ENCODE measurements at places on chromosomes 12 and 14. TPM values are rescaled to one million over a fixed set of nuclear protein-coding genes. Genes with fewer than 3 reads are reported as not detected.

DNA sequence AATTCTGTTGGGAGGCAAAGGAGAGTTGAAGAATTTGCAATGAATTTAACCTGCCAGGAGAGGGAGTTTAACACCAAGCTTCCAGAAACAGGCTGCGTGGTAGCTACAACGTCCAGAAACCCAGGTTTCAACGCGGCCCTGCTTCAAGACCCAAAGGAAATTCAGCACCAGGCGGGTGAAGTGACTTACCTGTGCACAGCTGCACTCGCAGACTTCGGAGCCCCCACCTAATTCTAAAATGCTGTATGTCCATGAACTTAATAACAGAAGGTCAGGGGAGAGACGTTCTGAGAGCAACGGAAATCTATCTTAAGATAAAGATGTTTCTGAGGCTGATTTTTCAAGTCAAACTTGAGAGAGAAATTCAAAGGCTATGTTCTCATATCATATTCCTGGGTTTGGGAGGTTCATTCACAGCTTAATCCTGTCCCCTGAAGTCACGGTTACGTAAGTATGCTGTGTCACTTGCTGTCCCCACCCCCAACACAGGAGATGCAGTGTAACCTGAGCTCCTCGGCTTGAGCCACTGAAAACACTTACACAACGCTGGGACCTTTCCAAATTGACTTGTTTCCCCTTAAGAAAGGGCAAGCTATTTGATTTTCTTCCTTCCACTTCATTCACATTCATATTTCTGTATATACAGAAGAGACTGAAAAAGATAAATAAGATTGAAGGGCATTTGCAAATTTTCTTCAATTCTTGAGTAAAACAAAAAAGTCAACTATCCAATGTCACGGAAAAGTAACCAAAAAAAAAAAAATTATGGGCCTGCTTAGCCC lies 22.7 kb downstream of the CLIP1 start:
- DNase-seq, result peak; percentile 94

DNA sequence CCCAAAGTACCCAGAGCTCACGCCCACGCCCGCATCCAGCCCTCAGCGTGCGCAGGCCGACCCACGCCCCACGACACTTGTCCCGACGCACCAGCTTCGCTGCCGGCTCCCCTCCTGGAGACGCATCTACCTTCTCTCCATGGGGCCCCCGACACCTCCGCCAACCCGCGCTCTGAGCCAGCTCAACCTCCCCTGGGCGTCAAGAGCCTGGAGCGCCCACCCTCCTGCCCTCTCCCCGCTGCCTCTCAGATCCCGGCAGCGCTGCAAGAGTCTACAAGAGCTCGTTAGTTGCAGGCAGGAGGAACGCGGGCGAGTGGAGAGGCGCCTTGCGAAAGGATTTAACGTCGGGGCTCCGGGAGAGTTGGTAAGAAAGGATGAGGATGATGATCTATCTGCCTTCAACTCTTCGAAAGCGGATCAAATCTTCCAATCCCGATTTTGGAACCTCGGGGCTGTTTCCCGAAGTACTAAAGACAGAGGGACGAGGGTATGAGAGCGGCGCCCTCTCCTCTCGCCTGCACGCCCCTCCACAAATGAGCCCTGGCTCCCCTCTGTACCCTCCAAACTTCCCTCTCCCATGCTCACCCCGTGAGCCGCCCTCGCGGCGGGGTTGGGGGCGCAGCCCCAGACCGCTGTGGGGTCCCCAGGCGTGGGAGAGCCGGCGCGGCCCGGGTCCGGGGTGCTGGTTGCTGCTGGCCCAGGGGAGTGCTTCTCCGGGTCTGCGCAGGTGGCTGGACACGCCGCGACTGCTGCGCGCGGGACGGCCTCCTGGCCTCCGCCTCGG lies 979 bp downstream of the LTBP2 start:
- no peak for DNase-seq

DNA sequence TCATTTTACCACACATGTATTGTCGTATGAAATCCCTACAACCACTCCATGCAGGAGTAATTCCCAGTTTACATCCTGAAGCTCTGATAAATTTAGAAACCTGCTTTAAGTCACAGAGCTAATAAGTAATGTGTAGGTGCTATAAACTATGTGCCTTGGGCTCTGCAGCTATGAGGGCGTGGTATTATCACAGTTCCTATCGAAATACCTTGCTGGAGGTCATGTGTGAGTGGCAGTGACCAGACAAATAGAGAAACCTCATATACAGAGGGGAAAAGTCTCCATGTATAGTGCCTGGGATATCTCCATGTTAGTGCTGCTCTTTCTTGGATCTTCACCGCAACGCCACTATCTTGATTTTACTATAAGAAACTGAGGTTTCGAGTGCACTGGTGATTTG lies 883 bp upstream of the TBC1D15 start:
- no peak for DNase-seq

DNA sequence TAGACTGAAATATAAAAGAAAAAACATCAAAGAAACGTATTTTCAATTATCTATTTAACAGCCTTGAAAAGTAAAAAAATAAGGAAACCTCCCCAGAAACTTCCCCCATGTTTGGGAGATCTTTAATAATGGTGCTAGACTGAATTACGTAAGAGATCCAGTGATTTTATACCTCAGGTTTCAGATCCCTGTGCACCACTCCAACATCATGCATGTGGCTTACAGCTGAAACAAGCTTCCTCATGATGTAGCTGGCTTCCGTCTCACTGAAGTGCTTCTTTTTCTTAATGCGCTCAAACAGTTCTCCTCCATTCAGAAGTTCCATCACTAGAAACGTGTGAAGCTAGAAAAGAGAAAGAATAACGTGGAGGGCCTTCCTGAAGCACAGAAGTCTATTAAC lies 78.0 kb upstream of the TTC7B start:
- DNase-seq, result peak; percentile 6

DNA sequence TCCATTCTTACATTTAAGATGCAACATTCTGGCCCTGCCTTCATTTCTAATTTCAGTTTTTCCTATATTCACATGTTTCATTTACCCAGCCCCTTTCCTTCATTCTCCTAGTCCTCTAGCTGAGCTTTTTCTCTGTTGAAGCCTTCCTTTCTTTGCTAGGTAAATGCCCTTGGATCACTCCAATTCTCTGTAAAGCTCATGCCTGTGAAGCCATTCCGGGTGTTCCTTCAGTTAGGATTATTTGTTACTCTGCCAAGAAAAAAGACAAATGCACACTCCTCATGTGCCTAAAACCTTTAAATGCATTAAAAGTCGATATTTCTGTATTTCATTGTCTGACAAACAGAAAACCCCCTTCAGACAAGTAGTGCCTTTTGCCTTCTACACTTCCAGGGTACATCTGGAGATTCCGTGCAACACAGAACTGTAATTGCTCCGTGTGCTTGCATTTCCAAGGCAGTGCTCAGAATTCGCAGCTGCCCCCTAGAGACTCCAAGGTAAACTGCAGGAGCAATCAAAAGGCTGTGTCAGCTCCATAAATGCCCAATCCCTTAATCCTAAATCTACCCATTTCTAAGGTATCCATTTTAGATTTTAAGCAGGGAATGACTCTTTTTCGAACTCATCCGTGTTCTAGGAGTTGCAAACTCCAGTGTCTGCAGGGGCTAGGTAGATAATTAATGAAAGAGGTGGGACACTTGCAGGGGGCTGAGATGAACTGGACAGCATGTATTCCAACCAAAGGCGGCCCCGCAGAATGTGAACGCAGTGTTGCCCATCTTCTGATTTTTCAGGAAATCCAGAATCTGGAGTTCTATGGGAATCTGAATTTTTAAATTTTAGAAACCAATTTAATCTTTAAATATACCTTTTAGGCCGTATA lies 320.2 kb downstream of the GRIN2B start:
- DNase-seq, result peak; percentile 47

DNA sequence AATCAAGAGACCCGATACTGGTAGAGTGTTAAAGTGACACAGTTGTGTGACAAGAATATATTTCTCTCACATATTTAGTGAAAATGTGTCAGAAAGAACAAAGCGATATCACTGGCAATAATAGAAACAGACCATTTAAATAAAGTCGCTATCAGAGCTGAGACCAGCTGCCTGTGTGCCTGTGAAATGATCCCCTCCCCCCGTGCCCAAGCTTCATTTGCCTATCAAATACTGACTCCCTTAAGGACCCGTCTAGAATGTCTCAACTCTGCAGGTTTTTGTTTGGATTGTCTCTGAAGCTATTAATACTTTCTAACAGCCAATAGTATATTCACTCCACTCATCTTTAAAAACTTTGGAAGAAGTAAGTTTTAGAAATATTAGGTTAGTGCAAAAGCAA lies 98.9 kb downstream of the EGLN3 start:
- no peak for DNase-seq

- peak; percentile 54 for DNase-seq
Measured at GRCh38 chr14:31435276-31435675, 14.9 kb upstream of the HEATR5A start.

GRCh38 chr12:1504895-1505311 lies 89.5 kb downstream of the FBXL14 start:
- DNase-seq, result no peak

DNA sequence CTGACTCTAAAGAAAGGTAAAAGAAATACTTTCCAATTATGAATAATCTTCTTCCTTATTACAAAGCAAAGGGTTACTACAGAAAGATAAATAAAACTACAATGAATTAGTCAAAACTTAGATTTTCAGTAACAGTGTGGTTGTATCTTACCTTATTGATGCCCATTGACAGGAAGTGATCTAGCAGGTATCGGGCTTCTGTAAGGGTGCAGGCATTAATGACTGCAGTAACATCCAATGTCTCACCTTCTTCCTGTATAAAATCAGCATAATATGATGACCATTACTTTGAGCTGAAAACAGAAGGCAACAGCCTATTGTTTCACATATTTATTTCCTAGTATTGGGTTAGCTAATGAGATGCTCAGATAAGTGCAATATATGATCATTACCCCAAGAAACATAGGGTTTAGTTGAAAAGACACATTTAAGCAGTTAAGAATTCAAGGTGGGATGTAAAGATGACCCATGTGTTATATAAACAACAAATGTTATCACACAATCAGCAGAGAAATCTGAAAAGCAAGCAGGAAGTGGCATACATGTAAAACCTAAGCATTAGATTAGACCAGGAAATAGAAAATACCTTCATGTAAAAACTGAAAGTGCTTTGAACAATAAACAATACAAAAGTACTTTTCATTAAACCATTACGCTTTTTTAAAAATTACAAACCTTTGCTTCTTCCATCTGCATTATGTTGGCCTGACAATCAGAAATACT lies 111.2 kb downstream of the KIF21A start:
- no peak for DNase-seq

- peak; percentile 76 for DNase-seq
Measured at GRCh38 chr14:86654558-86655184, 1124.7 kb downstream of the FLRT2 start.

DNA sequence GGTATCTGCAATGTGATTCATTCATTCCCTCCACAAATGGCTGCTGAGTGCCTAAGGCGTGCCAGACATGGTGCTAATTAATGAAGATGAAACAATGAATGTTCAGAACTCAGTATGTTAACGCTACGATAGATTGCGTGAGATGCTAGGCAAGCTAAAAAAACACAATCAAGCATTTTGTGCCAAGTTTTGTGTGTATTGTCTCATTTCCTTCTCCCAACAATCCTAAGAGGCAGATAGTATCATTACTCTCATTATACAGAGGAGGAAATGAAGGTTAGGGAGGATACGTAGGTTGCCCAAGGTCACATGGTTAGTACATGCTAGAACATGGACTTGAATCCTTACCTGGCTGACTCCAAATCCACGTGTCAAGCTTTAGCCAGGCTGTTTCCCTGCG lies 264.4 kb downstream of the EFCAB11 start:
- no peak for DNase-seq

DNA sequence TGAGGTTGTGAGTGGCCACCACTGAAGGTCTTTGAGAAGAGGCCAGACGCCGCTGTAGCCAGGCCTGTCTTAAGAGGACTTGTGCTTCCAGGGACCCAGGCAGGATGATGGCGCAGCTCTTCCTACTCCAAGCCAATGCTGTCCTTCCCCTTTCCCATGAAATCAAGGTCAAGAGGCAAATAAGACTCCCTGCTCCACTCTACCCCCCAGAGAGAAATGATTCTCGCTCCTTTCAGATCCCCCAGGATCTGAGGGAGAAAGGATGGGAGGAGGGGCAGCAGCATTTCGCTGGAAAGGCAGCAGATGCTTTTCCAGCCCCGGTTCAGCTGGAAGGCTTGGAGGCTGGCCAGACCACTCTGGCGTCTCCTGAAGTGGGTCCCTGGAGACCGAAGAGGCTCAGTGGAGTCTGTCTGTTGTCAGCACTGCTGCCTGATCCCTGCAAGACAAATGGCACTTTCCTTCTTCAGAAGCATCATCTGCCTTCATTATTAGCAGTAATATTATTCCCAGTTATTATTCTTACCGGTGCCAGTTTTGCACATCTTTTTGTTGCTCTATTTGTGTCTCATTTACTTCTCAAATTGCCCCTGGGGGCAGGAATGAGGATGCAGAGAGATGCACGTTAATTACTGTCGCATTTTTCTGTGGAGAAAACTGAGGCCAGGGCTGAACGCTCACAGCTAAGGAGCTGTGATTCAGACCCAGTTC lies 51.4 kb downstream of the C14orf132 start:
- peak; percentile 97 for DNase-seq

DNA sequence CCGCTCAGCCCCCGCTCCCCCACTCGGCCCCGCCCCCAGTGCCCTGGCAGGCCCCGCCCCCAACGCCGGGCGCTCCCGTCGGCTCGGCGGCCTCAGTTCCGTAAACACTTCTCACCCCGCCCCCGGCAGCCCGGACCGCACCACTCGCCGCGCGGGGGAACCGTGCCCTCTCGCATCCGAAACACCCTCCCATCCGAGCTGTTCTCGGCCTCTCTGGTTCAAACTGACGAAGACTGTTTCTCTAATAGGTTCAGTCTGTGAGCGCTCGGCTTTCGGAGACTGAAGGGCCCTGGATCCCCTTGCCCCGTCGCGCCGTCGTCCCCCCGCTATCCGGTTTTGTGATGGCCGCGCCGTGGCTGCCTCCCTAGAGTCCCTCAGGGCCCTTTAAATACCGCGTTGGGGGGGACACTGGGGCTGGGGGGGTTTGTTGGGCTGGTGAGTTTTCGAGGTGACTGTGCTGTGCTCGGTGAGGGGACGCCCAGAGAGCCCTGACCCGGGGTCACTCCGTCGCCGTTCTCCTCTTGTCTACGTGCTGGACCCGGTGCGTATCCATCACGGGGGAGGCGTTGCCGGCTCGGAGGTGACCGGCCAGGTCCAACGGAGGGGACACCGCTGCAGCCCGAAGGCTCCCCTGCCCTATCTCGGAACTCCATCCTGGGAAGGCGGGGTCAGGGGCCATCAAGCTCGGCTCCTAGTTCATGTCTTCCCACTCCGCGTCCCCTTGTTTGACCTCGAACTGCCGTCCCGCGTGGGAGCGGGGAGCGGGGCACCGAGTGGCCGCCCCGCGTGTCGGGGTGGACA lies at the start of gene TCP11L2:
TCP11L2 (plus strand) TSS at position 333 of the 801 bp plus-strand sequence. CDS start 8,343 bp downstream, outside the sequence.
- peak; percentile 86 for DNase-seq

The AQP2 gene
- total RNA-seq, result not detected

The RBM19 gene
- total RNA-seq, result 17.6 TPM

The FERMT2 gene
- total RNA-seq, result 109 TPM

The PIK3C2G gene
- total RNA-seq, result not detected

The CAPZA3 gene
- total RNA-seq, result not detected

The COCH gene
- 0.31 TPM for total RNA-seq

The RXYLT1 gene
- 27.7 TPM for total RNA-seq

The SCYL2 gene
- 64.4 TPM for total RNA-seq

The MLF2 gene
- total RNA-seq, result 270 TPM

The RNASE1 gene
- total RNA-seq, result not detected

The ASIC1 gene
- total RNA-seq, result 8.2 TPM

The E2F7 gene
- total RNA-seq, result 3.9 TPM
